Dermis microvascular lymphatic vessel endothelial cell (primary cell): ENCODE measurements at places on chromosomes 4 and X. TPM values are rescaled to one million over a fixed set of nuclear protein-coding genes. Genes with fewer than 3 reads are reported as not detected.
A peak's percentile ranks its signal among the peaks of the same experiment; 100 is the strongest.

DNA sequence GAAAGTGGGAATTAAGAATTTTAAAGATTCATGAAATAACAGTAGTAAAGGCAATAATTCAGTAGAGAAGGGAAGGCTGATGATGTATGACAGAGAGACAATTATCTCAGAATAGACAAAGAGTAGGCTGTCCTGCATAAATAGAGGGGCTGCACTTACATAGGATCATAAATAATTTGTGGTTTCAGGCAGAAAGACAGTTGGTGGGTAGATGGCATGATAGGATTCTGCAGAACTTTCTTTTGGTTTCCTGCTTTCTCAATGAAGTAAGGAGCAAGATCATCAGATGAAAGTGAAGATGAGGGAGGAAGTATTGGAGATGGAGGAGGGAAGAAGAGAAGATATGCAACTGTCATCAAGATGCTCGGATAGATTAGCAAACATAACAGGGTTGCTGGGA, 604.9 kb upstream of the ZFP42 start:
- DNase-seq: no peak

DNA sequence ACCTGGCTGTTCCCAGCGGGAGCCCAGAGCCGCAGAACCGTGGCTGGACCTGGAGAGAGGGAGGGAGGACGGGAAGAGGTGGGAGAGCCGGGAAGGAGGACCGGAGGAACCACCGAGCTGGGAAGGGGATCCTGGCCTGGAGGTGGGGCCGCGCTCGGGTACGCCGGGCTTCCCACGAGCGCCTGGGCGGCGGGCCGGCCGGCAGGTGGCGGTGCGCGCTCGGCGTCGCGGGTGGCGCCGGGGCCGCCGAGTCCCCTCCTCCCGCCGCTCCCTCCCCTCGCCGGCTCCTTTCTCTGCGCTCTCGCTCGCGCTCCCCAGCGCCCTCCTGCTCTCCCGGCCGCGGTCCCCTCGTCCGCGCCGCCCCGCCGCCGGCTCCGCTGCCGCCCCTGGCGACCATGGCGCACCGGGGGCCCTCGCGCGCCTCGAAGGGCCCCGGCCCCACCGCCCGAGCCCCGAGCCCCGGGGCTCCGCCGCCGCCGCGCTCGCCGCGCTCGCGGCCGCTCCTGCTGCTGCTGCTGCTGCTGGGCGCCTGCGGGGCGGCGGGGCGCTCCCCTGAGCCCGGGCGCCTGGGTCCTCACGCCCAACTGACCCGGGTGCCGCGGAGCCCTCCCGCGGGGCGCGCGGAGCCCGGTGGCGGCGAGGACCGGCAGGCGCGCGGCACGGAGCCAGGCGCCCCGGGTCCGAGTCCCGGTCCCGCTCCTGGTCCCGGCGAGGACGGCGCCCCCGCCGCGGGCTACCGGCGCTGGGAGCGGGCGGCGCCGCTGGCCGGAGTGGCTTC, at the start of gene SORCS2:
TSS of gene SORCS2 (plus strand) at position 287 of the 778 bp plus-strand sequence.
- DNase-seq: no peak

DNA sequence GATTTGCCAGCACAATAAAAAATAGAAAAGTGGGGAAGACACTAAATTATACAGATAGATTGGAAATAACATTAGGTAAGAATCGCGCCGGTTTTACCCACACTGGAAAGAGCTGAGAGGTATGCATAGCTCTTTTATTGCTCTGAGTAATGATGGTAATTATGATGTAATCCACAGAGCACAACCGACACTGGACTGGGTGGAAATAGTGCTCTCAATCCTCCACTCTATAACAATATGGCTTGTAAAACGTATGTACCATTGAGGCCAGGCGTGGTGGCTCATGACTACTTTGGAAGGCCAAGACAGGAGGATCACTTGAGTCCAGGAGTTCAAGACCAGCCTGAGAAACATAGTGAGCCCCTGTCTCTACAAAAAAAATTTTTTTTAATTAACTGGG, 104.3 kb upstream of the RAPGEF2 start:
- DNase-seq: no peak

- DNase-seq: no peak
Measured at GRCh38 chrX:65866146-65866545, 173.7 kb downstream of the VSIG4 start.

- DNase-seq: no peak
Measured at GRCh38 chr4:100738196-100739165, 220.7 kb upstream of the EMCN start.

- DNase-seq: peak; percentile 43
Measured at GRCh38 chr4:147019091-147019490, 73.4 kb upstream of the TTC29 start.

- DNase-seq: no peak
Measured at GRCh38 chr4:5635826-5636195, 72.5 kb downstream of the EVC2 start.

GRCh38 chr4:165518024-165518616, 139.3 kb downstream of the CPE start:
- no peak for DNase-seq

DNA sequence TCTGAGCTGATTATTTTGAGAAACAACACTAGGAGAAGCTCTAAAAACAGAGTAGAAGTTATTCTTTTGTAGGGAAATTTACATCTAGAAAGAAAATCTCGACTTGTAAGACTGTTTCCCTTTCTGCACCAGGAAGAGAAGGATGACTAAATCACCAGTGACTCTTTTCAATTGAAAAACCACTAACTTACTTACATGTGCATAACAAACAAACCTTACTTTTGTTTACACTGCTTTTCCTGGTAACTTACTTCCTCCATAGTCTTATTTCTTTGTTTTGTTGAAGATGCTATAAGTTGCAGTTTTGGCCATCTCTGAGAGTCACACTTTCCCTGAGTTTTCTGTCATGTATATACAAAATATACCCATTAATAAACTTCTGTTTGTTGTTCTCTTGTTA, 293.6 kb upstream of the FAT4 start:
- no peak for DNase-seq

DNA sequence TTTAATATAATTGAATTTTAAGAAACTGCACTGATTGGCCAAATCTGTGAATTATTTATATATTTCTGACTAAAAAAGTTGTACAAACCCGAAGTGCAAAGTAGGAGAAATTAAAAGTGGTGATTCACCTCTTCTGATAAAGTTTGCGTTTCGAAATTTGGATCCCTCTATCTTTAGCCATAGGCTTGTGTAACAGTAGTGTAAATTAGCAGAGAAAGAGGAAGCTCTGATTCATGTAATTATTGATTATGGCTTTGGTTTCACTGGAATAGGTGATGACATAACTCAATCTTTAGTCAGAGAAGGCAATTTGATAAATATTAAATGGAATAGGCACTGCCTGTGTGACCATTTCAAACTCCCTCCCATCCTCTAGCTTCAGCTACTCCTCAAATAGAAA, 717.8 kb upstream of the PCDH7 start:
- DNase-seq: no peak

GRCh38 chrX:19670321-19670750, 155.0 kb upstream of the MAP3K15 start:
- no peak for DNase-seq

DNA sequence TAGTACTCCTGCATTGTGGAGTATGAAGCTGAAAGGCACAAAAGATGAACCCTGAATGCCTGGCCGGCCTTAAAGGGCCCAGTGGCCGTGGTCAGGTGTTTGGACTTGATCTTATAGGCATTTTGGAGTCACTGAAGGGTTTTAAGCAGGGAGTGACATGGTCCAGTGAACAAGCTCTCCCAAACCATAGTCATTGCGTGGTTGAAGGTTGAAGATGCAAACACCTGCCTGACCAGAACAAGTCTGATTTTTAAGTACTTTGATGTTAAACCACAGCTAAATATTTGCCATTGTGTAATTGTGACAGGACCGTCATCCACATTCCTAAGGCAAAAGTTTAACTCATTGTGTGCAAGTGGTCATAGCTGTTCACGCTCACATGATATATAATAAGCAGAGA, 3.3 kb downstream of the STK32B start:
- no peak for DNase-seq

The MEPE gene
- total RNA-seq: not detected in 2 replicates

The ALG13 gene
- total RNA-seq: 29.8 and 44.9 TPM in 2 replicates

The PLP1 gene
- total RNA-seq: 0.13 and 1.0 TPM in 2 replicates

The CXCL10 gene
- 0.13 and 0.25 TPM in 2 replicates for total RNA-seq

The CACNA1F gene
- total RNA-seq: under 0.01 TPM in 2 replicates
